Karpas-422 (cell line): ENCODE measurements at places on chromosomes 7 and 10. TPM values are rescaled to one million over a fixed set of nuclear protein-coding genes. Genes with fewer than 3 reads are reported as not detected.

The CALML5 gene
- not detected in 2 replicates for total RNA-seq

GRCh38 chr10:19791032-19791431 lies 25.2 kb upstream of the PLXDC2 start:
- no peaks in the 10 kb centered on the region for H3K4me1 ChIP-seq
- no peak for DNase-seq
- no peak overlapping the region for H3K4me3 ChIP-seq
- no peaks in the 10 kb centered on the region for H3K36me3 ChIP-seq
- no peak overlapping the region for H3K27ac ChIP-seq
- H3K27me3 ChIP-seq = no peaks in the 10 kb centered on the region

- H3K4me3 ChIP-seq = no peak overlapping the region
- H3K36me3 ChIP-seq = peaks cover 5% of the 10 kb centered on the region
- no peak for DNase-seq
- peaks cover 30% of the 10 kb centered on the region for H3K4me1 ChIP-seq
Observed at GRCh38 chr7:96303105-96303685, 18.7 kb downstream of the SLC25A13 start.

DNA sequence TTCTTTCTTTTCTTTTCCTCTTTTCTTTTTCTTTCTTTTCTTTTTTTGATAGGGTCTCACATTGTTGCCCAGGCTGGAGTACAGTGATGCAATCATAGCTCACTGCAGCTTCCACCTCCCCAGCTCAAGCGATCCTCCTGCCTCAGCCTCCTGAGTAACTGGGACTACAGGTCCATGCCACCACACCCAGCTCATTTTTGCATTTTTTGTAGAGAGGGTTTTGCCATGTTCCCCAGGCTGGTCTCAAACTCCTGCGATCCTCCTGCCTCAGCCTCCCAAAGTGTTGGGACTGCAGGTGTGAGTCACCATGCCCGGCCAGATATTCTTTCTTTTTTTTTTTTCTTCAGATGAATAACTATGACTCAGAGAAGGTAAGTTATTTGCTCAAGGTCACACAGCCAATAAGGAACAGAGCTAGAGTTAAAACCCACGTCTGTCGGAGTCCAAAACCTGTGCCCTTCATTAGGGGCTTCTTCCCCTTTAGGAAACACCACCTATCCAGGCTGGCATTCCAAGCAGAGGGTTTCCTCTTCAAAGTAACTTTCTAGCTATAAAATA lies 28.1 kb upstream of the DNMBP start:
- H3K27ac ChIP-seq = no peak overlapping the region
- H3K4me3 ChIP-seq = no peak overlapping the region
- no peaks in the 10 kb centered on the region for H3K36me3 ChIP-seq
- no peak for DNase-seq

DNA sequence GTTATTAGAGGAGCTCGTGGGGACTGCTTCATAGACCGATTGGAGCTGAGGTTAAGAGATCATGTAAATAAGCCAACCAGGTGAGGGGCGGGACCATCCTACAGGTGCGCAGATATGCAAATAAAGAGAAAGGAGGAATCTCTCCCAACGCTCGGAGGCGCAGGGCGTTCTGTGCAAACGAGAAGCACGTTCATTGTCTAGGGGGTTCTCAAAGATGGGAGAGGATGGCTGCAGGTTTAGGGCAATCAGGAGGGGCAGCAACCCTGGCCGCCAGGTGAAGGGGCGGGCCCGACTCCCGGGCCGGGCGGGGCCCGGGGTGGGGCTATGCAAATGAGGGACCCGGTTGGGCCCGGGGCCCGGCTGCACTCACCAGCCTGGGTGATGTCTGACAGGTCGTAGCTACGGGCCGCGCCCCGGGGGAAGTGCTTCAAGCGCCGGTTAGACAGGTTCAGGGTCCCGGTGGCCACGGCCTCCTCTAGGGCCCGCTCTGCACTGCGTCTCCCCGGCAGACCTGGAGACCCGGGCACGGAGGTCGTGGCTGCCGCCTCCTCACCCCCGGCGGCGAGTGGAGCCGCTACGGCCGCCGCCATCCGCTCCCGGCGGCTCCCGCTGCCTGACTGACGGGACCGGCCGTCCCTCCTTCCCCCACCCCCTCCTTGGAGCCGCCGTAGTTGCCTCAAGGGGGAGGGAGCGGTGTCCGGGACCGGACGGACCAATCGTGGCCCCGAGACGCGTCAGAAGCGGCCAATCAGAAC lies at the start of gene LRCH4:
Gene LRCH4, minus strand, starts transcription at position 619 of the 755 bp plus-strand sequence. Its CDS starts 29 bp downstream, at position 590.
- H3K27me3 ChIP-seq = no peaks in the 10 kb centered on the region
- peaks cover 32% of the 10 kb centered on the region for H3K4me1 ChIP-seq
- peak; percentile 77 for DNase-seq
- no peaks in the 10 kb centered on the region for H3K36me3 ChIP-seq
